ENCODE measurements at places on chromosomes 3 and 15.

- no peak for DNase-seq
Measured at GRCh38 chr3:131503320-131503635, 507 bp upstream of the MRPL3 start.

DNA sequence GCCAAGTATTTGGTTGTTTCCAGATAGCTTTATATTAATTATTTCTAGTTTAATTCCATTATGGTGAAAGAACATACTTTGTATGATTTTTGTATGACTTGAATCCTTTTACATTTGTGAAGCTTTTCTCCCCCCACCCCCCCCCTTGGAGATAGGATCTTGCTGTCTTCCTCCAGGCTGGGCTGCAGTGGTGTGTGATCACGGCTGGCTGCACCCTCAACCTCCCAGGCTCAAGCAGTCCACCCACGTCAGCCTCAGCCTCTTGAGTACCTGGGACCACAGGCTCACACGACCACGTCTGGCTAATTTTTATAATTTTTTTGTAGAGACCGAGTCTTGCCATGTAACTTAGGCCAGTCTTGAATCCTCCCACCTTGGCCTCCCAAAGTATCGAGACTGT, 29.5 kb downstream of the ARL8B start:
- no peak for DNase-seq

DNA sequence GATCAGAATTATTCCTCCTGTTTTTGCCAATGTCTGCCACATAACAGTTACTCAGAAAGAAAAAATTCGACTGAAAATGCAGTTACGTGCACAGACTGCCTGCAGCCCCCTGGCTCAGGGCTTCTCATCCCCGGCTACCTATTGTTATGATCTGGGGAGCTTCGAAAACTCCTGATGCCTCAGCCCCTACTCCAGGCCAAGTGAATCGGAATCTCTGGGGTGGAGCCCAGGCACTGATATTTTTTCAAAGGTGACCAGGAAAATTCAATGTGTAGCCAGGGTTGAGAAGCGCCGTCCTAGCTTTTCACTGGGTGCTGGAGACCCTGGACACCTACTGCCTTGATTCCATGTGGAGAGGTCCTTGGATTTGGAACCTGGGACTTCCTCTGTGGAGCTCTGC, 8.5 kb downstream of the ADAMTS17 start:
- DNase-seq = no peak

GRCh38 chr3:7567160-7567559, 706.2 kb downstream of the GRM7 start:
- no peak for DNase-seq

DNA sequence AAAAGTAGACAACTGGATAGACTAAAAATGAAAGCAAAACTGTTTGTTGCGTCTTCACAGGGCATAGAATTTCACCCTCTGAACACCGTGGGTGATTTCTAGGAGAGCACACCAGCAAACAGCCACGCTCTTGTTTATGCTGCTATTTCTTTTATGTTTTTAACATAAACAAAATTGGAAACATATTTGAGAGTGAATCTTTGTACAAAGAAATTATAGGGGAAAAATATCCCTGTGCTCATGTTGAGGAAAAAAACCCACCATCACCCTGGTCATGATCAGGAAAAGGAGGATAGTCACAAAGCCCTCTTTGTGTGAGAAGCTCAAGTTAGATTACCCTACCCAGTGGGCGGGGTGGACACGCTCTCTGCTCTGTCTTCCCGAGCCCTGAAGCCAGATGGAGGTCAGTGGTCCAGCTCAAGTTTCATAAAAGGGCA, 313.3 kb downstream of the SATB1 start:
- no peak for DNase-seq

- no peak for DNase-seq
Measured at GRCh38 chr3:157956850-157957249, 149.4 kb downstream of the SHOX2 start.
